ENCODE measurements at places on chromosomes 16 and 17.

DNA sequence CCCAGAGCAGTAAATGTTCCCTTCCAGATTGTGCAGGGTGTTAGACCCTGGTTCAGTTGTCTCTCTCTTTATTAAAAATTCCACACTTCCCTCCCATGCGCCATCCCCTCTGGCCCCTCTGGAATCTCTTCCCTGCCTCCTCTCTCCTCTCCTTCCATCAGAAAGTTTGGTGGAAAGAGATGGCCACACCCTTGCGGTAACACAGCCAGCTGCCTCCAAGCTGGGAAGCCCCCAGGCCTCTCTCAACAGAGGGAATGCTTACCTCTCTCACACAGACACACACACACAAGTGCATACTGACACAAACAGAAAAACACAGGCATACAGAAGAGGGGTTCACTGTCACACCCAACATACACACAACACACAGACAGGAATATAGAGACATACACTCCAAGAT is 220.5 kb downstream of the C16orf78 start:
- no peak for DNase-seq

DNA sequence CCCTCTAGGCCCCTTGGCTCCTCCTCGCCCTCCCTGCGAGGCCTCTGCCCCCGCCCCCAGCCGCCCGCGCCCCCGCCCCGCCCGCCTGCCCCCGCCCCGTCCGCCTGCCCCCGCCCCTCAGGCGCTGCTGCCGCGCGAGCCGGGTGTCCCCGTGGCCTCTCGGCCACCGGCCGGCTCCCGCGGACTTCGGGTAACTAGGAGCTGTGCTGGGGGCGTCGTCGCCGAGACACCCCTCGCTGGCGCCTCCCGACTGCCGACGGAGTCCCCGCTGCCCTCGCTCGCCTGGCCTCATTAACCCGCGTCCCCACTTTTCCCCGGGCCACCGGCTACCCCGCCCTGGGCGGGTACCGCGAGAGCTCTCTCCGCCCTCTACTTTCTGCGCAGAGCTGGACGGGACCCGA is at the start of gene TLCD1:
Gene TLCD1, minus strand, starts transcription at position 8 of the 401 bp plus-strand sequence. CDS start 136 bp downstream, outside the sequence.
- DNase-seq, result no peak

DNA sequence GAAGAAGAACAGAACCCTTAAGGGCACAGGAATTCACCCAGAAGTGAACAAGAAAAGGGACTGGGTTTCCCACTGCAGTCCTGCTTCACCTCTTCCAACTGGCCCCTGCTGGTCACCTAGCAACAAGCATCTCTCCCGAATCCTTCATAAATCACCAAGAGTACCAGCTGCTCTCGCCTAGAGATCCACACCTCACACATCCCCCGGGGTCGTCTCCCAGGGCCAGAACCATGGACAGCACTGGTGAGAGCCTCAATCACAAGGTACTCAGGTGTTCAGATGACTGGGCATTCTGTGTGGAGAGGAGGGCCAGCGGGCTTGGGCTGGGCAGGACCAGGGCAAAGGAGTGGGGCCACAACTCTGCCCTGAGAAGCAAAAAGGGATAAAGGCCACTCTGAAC is 65.9 kb downstream of the CCT6B start:
- DNase-seq, result no peak

- DNase-seq, result no peak
These were observed 74.3 kb downstream of the DNAH3 start for GRCh38 chr16:21076186-21076883.

- DNase-seq, result no peak
These were observed 710.1 kb downstream of the KCNJ2 start for GRCh38 chr17:70879401-70879800.

GRCh38 chr16:12460064-12460392 is 343.7 kb downstream of the CPPED1 start:
- no peak for DNase-seq

- DNase-seq, result no peak
These were observed 88.8 kb downstream of the CYLD start for GRCh38 chr16:50830698-50831097.

- no peak for DNase-seq
These were observed 5.2 kb downstream of the RUSF1 start for GRCh38 chr16:31502981-31503380.

DNA sequence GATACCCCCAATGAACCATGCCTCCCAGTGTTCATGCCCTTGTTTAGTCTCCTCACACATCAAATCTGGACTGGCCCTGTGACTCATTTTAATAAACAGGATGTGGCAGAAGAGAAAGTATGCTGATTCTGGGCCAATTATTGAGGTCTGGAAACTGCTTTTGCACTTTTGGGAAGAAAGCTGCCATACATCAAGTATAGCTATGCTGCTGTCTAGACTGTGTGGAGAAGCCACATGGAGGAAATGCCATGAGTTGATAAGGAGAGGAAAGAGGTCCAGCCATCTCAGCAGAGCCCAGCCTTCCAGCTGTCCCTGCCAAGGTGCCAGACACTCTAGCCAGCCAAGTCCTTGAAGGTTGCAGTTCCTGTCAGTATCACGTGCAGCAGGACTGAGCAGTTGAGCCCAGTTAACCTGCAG is 16.7 kb downstream of the RPRML start:
- DNase-seq, result no peak

GRCh38 chr17:66627985-66628384 is 206.9 kb upstream of the CACNG5 start:
- DNase-seq, result no peak

GRCh38 chr17:28750178-28751047 is 6.6 kb downstream of the TRAF4 start:
- DNase-seq, result peak; percentile 76

GRCh38 chr16:88558457-88559442 is 11.5 kb upstream of the ZC3H18 start:
- DNase-seq, result no peak

DNA sequence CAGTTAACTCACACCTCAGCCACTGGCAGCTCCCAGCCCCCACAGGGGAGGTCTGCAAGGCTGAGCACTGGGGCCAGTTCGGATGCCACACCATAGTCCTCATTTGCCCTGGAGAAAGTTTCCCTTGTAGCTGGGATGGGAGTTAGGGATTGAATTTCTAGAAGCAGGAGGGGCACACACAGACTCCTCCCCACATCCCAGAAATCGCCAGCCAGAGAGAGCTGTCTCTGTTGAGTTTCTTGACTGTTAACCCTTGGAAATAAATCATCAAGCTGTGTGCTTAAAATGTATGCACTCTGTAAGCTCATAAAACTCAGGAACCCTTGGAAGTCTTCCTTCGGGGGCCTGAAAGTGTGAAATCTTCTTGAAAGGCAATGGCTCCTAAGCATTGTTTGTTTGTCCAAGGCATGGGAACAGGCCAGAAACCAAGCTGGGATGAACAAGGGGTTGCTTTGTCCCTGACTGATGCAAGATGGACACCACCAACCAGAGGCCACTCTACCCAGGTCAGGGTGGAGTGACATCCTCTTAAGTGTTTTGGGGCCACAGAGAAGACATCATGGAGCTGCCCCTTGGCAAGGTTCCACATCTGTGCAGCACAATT is 394 bp upstream of the PRM3 start:
- DNase-seq, result no peak

DNA sequence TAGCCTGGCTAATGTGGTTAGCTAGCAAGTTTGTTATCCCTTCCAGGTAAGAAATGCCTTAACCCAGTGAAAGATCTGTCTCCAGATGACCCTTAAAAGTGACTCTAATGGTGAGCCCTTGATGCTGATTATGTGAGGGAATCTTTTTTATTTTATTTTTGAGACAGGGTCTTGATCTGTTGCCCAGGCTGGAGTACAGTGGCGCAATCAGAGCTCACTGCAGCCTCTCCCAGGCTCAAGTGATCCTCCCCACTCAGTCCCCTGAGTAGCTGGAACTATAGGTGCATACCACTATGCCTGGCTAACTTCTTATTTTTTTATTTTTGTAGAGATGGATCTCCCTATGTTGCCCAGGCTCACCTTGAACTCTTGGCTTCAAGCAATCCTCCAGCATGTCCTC is 10.8 kb upstream of the HP start:
- DNase-seq, result no peak

DNA sequence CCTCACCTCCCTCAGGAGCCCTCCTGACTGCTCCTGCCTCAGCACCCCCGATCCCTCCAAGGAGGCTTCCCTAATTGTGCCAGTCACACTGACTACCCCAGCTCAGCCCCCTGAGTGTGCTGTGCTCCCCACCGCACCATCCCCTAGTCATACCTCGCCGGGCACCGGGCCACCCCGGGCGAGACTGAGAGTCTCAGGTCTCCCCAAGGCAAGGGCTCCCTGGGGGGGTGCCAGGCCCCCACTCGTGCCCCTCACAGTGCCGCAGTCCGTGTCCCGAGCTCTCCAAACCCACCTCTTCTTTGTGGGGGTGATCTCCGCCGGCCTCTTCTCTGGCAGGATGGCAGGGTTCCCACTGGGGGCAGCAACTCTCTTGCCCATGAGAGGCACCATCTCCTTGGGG is 3.2 kb downstream of the TRPV3 start:
- no peak for DNase-seq

GRCh38 chr17:46262271-46262670 is 32.7 kb upstream of the LRRC37A start:
- DNase-seq, result no peak

- DNase-seq, result no peak
These were observed 237.0 kb downstream of the SEC14L1 start for GRCh38 chr17:77377710-77378235.

DNA sequence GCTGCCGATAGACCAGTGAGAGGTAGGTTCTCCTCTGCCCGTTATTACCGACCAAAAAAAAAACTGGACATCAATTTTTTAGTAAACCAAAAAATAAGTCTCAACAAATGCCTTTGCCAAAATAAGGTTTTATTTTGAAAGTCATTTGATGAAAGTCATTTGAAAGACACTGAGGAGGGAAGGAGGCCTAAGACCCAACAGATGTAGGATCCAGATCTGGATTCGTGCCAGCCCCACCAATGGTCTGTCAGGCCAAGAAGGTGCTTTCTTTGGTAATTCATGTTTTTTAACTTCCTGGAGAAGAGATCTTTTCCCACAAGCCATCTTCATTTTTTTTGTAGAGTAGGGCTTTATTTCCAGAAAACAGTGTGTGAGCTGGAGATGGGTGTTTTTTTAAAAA is 18.1 kb downstream of the NTAN1 start:
- DNase-seq, result no peak

DNA sequence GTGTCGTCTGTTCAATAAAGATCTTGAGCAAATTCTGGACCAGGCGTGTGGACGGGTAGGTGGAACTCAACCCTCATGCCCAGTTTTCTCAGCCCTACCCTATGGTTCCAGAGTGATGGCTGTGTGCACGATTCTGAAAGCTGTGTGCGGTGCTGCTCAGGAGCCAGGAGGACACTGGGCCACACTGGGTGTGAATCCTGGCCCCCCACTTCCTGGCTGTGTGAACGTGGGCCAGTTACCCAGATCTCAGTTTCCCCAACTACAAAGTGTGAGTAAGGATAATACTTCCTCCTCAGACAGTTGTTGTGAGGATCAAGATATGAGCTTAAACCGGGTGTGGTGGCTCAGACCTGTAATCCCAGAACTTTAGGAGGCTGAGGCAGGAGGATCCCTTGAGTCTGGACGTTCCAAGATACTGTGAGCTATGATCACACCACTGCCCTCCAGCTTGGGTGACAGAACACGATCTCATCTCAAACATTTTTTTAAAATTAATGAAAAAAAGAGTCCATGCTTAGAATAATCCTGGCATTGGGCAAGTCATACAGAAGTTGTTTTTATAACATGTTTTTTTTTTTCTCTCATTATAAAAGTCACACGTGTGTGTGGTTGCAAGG is 14.7 kb upstream of the MPRIP start:
- no peak for DNase-seq

GRCh38 chr17:1796800-1797199 is 32.9 kb downstream of the SMYD4 start:
- no peak for DNase-seq

DNA sequence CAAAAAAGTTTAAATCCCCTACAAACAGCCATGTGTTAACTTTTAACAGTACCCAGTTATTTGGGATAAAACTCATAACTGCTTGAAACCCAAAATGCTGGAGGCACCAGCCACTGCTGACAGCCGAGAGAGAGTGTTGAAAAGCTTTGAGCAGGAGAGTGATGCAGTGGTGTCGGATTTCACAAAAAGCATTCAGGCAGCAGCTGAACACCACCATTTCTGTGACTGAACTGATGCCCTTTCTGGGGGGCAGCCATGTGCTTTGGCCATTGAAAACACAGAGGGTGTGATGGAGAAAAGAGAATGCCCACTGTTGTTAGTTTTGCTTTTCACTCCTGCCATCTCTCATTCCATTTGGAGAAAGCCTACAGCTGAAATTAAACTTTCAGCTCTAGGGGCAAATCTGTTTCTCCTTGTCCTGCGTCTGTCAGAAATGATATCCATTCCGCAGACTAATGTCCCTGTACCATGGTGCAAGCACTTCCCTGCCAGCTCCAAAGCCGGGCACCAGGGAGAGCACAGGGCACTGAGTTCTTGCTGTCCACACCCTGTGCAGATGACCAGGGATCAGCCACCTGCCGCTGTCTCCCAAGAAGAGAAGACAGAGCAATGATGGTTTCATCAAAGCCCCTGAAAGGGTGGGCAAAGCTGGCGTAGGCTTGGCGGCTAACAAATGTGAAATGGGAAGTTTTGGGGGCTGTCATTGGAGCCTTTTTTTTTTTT is 16.6 kb upstream of the MLYCD start:
- no peak for DNase-seq

- DNase-seq, result no peak
These were observed at the start of gene AKTIP for GRCh38 chr16:53502331-53503269. Gene AKTIP (minus strand): TSS chr16:53503209. CDS start chr16:53500259, 2,950 bp downstream.

- no peak for DNase-seq
These were observed 1.0 kb downstream of the ZNF319 start for GRCh38 chr16:57999366-57999970.

GRCh38 chr17:51676691-51677487 is 416.5 kb downstream of the UTP18 start:
- DNase-seq, result no peak

GRCh38 chr16:54411544-54411943 is 125.0 kb upstream of the IRX3 start:
- no peak for DNase-seq

DNA sequence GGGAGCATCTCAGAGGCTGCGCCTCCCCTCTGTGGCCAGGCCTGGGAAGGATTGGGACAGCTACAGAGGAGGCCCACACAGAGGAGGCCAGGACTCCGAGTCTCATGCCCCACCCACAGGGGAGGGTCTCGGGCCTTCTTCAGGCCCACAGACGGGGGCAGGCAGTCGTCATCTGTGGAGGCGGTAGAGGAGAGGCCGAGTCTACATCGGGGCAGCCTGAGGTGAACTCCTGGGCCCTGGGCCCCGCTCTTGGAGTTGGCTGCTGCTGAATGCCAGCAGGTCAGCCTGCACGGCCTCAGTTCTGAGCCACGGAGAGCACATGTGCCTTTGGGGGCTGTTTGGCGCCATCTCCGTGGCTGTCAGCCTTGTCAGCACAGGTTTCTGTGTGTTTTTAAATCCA is 8.1 kb upstream of the NUDT16L1 start:
- DNase-seq, result no peak

Data from stimulated activated CD4-positive, alpha-beta T cell treated with anti-CD3 and anti-CD28 coated beads, Interleukin-1b, Interleukin-23, amount 100 ng/mL, for 1 hour (primary cell).